NCI-H1694 treated with DMSO at 0.1 percent for 48 hours (cell line): ENCODE measurements at places on chromosomes 6 and 20.

DNA sequence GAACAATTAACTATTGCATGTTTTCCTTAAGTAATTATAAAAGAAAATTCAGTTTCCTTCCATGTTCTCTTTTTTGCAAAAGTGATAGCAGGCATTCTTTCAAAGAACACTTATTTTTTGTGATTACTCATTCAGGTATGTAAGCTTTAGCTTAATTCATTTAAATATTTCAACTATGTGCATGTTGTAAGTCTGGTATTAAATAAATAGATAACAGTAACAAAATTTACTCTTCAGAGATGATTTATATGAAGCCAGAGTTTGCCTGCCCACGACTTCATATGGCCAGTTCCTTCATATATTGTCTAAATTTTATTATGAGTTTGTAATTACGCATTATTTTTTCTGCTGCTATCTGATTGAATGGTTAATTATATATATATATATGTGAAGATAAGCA lies 110.9 kb downstream of the ADGRG6 start:
- DNase-seq = no peak

- DNase-seq = no peak
Measured at GRCh38 chr6:33633462-33634158, 12.5 kb downstream of the ITPR3 start.

DNA sequence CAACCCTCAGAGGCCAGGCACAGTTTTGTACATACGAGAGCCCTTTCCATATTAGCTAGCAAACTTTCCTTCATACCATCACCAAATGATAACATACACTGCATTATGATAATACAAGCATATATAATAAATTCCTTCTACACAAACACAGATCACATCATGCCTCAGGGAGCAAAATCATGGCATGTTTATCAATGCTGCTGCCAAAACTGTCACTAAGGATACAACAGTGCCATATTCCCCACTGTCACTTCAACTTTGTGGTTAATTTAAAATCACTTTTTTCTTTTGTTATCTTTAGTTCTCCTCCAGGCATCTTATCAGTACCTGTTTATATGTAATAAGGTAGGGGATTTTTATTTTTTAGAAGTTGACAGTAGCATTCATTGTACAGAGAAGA lies 196.3 kb downstream of the EPM2A start:
- no peak for DNase-seq

DNA sequence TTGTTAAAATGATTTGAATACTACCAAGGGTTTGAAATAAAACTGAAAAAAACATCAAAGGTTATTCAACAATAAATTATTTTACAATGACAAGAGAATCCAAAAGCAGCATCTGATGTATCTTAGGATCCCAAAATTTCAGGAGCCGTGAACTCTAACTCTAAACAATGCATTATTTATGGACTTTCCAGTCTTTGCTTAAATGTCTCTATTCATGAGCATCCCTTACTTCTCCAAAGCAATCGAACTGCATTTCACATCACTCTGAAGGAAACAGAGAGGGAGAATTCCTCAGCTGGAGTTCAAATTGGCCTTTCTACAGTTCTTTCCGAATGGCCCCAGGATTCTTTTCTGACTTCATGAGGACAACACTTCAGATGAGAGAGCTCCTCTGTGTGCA lies 229.1 kb downstream of the CBLN4 start:
- no peak for DNase-seq

- DNase-seq = no peak
Measured at GRCh38 chr6:150290429-150290828, 78.4 kb upstream of the IYD start.

DNA sequence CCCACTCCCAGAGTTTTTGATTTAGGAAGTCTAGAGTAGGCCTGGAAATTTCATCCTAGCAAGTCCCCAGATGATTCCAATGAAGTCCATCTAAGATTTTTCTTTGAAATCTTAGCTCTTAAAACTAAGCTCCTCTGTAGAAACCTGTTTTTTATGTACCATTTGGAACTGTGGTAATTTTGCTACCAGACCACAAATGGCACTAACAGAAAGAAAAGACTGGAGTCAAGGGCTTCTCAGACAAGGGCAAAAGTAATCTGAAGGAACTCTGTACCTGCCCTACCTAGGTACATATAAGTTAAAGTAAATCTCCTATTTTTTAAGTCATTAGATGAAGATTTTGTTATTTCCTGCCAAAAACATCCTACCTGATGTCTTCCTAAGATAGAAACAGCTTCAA lies 155.0 kb upstream of the HTR1E start:
- DNase-seq = no peak

DNA sequence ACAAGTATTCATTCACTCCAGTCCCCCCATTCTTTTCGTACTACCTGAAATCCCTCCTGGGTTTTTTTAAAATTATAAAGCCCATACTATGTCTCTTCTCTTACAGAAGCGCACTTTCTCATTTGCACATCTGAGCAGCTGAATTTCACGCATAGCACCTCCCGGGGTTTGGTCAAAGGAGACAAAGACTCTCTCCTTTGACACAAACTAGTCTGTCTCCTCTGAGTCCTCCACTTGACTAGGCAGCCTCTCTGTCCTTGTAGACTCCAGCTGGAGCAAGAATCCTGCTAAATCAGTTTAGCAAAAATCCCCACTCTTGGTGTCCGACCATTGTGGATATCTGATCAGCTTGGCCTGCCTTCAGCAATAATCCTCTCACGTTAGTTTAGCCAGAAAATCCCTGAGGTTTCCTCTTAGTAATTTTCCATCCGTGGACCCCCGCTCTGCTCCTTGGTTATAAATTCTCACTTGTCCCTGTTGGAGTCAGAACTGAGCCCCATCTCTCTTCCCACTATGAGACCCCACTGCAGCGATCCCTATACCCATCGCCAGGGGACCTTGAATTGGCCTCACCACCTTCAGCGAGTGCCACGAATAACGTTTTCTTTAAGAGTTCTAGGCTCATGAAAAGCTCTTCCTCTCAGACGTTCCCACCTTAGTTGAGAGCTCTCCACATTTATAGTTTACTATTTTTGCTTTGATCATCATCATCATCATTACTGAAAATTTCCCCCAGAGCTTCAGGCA lies 29.0 kb downstream of the PDYN start:
- no peak for DNase-seq

- no peak for DNase-seq
Measured at GRCh38 chr6:169167581-169168301, 85.9 kb downstream of the THBS2 start.

DNA sequence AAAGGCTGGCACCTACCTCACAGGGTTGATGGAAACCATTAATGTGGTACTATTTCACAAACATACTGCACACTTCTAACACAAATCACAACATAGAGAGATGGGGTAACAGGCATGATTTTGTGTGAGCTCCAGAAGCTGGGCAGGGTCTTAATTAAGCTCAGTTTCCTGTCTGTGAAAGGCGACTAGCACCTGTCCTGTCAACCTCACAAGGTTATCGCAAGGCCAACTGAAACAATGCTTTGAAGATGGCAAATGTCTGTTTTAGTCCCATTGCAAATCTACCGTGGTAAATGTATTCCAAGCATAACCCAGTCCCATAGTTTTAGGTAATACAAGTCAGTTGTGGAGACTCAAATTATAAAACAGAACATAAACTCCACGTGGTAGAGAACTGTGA lies 1.3 kb upstream of the PLEKHG1 start:
- no peak for DNase-seq

DNA sequence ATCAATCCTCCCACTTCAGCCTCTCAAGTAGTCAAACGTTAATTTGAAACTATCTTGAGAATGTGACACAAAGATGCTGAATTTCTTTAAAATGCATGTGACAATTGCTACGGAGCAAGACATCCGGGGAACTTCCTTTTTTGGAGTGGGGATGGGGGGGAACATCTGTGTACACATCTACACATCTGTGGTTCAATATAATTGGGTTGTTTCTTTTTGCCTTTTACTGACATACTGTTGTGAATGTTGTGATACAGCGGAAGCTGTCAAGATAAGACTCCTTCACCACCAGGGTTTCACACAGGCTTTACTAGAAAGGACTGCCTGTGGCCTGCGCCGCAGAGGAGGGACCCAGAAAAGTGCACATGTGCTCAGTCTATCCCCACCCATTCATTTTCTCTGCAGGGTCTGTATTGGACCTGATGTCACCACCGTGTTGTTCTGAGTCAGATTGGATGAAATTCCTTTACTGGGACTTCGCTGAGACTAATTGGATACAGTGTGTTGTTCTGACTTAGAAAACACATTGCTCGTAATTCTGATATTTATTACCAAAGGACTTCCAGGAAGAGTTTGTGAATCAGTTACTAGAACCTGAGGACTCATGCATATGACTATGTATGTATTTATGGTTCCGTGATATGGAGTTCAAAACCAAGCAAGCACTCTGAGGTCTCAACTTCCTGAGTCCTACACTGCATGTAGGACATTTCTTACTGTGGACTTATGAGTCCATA lies 98.7 kb upstream of the SGK1 start:
- DNase-seq = no peak

DNA sequence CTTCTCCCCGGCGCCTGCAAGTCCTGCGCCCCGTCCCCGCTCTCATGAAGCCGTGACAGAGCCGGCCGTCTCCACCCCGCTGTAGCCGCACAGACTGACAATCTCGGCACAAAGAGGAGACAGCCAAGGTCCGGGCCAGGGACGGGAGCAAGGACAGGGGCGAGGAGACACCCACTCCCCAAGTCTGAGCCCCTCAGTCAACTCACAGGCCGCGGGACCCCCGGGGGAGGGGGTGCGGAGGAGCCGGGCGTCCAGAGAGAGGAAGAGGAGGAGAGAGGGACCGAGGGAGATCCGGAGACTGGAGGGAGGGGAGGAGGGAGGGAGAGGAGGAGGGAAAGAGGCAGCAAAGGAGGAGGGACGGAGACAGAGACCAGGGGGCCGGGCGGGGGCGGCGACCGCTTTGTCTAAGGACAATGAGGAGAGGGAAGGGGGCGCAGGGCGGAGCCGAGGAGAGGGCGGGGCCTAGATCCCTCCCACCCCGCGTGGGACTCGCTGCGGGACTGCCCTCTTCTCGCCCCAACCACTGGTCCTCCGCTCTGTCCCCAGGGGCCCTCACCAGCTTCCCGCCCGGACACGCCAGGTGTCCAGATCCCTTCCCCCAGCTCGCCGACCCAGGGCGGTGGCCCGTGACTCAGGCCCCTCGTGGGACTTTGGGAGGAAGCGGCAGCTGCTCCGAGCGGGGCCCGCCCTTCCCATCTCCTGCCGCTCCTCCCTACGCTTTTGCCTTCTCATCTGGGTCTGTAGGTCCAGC lies 638 bp upstream of the PPP1R18 start:
- peak; percentile 40 for DNase-seq

GRCh38 chr20:3925899-3926638 lies 36.9 kb downstream of the PANK2 start:
- no peak for DNase-seq

DNA sequence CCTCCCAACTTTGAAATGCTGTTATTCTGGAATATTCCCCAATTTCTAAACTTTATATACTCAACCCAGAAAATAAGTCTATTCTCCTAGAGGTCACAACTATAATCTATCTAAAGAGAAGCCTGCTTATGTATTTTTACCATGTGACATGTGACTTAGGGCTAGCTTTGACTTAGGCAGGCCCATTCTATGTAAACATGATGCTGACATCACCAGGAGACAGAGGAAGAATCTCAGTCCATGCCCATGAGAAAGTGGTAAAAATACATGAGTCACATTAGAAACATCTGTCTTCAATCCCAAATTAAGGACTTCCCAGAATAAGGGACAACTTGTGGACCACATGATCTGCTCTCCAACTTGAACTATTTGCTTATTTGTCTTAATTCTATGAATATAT lies 113.6 kb upstream of the ID4 start:
- DNase-seq = no peak

DNA sequence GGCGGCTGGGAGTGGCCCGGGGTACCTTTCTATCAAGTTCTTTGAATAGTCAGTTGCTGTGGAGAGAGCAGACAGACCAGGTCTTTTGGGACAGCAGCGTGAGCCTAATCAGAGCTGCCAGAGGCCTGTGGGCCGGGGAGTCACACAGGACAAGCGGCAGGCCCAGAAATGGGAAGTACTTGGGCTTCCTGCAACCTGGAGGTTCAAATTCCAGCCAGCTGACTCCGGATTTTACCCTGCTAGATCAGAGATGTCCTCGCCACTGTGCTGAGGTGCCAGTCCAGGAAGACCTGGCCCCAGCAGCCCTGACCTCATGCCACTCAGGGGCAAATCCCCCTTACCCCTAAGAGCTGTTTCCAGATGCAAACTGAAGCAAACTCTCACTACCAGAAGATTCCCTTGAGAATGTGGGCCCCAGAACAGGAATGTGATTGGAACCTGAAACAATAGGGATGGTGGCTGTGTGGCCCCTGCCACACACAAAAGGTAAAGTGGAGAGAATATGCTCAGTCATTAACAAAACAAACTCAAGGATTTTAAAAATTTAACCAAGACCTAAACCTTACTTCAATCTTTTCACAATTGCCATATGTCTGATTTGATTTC lies 9.7 kb downstream of the BEND3 start:
- DNase-seq = no peak

GRCh38 chr6:19380293-19380692 lies 456.9 kb upstream of the ID4 start:
- DNase-seq = peak; percentile 44

DNA sequence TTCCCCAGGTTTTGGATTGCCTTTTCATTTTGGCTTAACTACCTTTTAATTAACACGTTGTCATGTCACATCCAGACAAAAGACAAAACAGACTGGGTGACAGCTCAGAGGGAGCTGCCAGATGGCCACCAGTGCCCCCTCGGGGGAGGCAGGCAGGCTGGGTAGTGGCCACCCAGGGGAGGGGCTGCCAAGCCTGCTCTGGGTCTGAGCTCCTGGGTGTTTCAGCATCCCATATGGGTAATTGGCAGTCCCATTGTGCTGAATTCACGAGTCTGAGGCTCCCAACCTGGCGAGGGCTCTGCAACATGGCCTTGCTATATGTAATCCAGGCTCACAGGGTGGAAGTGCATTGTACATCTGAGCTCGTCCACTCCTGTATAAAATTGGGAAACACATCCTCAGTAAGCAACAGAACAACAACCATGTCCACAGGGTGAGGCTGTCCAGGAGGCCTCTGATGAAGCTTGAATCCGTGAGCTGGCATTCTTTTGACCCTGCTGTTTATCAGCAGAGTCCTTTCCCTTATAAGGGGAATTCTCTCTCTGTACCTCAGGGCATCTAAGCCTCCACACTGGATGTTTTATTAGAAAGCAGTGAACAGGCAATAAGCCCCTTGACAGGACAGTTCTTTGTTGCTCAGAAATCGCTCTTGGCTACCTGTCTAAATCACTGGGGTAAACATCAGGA lies 111.7 kb upstream of the SLC22A23 start:
- peak; percentile 87 for DNase-seq

DNA sequence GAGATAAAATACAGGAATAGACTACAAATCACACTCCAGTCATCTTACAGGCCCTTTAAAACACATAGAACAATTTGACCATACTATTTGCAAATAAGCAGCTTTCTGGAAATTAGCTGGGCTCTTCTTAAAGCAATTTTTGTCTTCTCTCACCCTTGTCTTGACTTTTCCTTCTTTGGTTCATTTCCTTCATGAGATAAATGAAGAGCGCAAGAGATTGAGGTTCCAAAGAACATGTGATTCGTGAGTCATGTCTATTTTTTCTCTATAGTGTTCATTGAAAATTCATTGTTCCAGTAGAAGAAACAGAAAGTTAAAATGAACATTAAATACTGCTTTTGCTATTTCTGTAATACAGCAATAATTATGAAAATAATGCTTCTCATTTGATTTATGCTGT lies 33.9 kb downstream of the PRDM1 start:
- no peak for DNase-seq

- no peak for DNase-seq
Measured at GRCh38 chr20:12748359-12748994, 260.3 kb upstream of the SPTLC3 start.
